ENCODE measurements at places on chromosomes 2 and 18.

GRCh38 chr2:165582409-165582808 lies 112.9 kb downstream of the CSRNP3 start:
- no peak for DNase-seq

GRCh38 chr2:237722616-237723015 lies 76.0 kb upstream of the RBM44 start:
- no peak for DNase-seq

GRCh38 chr18:44080054-44080453 lies 600.6 kb upstream of the SETBP1 start:
- DNase-seq = no peak

DNA sequence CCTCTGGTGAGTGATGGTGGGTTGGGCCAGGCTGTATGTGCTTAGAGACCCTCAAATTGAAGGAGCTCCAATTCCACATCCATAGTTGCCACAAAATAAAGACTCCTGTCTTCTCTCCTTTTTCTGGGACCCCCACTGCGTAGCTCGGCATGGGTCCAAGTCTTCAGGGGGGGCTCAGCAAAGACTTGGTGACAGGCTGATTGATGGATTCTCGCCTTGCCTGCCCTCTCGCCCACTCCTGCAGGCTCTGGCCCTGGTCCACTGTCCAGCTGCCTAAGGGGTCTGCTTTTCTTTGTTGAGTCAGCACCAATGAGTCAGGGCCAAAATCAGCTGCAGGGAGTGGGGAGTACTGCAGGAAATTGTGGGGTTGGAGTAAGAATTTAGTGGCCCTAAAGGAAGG lies 21.5 kb downstream of the RPL37A start:
- no peak for DNase-seq

GRCh38 chr18:51821610-51822009 lies 518.4 kb upstream of the DCC start:
- DNase-seq = no peak

DNA sequence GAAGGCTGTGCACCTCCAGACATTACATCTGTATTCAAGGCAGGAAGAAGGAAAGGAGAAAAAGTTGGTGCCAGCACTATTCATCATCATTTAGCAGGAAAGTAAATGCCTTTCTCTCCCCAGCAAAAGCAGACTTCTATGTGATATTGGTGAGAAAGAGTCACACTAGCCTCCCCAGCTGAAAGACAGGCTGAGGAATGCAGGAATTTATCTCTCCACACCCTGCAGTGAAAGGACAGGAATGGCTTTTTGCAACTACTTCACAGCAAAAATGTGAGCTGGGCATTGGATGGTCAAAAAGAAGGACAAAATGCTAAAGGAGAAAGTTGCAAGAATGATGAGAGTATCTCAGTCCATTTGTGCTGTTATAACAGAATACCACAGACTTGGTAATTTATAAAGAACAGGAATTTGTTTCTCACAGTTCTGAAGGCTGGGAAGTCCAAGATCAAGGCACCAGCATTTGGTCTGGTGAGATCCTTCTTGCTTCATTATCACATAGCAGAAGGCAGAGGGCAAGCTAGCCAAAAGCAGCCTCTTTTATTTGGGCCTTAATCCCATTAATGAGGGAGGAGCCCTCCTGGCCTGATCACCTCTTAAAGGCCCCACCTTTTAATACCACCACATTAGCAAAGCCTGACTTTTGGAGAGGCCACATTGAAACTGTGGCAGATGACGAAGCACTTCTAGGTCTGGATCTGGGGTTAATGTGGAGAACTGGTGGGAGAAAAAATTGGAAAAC lies 388.1 kb upstream of the SLC14A2 start:
- DNase-seq = no peak

- no peak for DNase-seq
Measured at GRCh38 chr18:67997496-67997895, 481.0 kb upstream of the DSEL start.

- no peak for DNase-seq
Measured at GRCh38 chr18:60417946-60418345, 45.4 kb upstream of the MC4R start.

GRCh38 chr2:232516551-232516950 lies 3.6 kb upstream of the PRSS56 start:
- no peak for DNase-seq

GRCh38 chr18:67599277-67599676 lies 82.8 kb upstream of the DSEL start:
- no peak for DNase-seq

DNA sequence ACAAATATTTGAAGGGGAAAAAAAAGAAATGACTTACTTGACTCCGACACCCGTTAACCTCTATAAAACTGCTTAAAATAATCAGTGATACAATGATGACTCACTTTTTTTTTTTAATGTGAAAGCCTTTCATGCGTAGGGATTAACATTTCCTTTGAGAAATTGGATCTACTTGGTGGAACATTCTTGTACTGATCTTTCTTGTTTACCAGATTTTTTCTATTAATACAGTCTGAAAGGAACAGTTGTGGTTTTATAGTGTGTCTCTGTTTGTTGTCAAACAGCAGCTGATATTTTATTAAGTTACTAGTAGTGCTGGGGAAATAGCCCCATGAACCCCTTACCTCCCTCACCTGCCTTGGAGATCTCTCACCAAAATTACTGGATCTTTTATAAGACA lies 40.2 kb upstream of the NEB start:
- DNase-seq = no peak

GRCh38 chr2:11466307-11467128 lies 557 bp upstream of the E2F6 start:
- no peak for DNase-seq

DNA sequence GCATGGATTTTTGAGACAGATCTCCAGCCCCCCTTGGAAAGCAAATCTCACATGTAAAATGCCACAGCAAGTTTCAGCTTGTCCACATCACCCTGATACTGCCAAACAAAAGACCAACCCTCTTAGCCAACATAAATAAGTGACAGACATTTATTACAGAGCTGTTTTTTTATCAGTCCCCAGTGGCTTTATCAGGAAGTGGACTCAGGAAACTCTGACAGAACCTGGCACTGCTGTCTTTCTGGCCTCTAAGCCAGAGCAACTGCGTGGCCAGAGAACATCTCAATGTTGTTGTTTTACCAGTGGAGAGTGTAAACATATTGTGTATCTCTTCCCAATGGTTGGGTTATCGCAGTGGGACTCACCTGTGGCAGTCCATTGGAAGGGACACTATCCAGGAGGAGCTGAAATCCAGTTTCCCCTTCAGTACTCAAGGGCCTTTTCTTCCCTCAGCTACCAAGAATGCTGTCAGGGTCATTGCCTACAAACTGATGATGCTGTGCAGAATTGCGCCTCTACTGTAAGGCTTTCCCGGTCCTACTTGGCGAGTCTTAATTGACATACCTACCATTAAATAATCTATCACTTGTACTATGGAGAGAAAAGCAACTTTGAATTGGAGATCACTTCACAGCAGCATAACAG lies 22.0 kb downstream of the SLC14A1 start:
- DNase-seq = no peak

DNA sequence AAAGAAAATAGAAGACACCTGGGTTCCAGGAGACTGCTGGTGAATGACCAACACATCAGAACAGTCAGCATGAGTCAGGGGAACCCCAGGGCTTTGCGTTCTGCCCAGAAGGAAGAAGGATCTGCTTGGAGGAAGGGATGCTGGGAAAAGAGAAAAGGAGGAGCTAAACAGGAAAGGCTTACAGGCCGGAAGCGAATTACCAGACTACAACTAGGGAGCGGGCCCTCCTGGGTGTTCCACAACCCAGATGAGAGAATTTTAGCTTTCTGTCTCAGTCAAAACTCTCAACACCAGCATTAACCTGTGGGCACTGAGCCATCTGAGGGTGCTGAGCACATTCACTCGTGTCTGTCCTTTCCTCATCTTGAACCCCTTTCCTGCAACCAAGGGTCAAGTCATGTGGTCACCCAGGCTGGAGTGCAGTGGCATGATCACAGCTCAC lies 19.2 kb downstream of the CDC42EP3 start:
- no peak for DNase-seq

DNA sequence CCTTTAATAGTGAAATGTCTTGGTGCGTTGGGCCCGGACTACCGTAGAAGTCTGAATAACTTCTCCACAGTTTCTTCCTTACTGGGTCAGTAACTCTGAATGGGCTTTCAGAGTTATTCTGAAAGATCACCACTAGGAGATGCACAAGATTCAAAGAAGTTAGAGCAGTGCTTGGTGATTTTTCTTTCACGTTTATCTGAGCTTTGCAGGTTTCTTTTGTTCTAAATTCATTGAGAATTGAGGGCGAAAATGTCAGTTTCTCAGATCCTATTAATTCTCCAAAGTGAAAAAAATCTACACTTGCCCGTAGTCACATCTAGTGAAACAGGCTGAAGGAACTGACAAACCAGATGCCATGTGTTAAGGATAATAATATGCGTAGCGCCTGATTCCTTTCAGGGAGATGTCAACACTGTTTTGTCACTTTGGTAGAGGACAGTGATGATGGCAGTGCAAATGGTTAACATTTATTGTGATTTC lies 70.1 kb downstream of the QPCT start:
- no peak for DNase-seq

DNA sequence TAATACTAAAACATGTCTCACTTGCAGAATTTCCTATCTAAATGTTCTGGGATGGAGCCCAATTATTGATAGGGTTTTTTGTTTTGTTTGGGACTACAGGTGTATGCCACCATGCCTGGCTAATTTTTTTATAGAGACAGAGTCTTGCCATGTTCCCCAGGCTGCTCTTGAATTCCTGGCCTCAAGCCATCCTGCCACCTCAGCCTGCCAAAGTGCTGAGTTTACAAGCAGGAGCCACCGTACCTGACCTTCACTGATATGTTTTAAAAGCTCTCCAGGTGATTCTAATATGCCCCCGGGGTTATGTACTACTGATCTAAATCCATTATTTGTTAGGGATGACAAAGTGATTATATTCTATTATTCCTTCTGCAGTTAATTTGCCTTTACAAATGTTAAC lies 2.2 kb downstream of the ELAC1 start:
- no peak for DNase-seq

GRCh38 chr2:144201868-144202468 lies 318.0 kb downstream of the ZEB2 start:
- no peak for DNase-seq

DNA sequence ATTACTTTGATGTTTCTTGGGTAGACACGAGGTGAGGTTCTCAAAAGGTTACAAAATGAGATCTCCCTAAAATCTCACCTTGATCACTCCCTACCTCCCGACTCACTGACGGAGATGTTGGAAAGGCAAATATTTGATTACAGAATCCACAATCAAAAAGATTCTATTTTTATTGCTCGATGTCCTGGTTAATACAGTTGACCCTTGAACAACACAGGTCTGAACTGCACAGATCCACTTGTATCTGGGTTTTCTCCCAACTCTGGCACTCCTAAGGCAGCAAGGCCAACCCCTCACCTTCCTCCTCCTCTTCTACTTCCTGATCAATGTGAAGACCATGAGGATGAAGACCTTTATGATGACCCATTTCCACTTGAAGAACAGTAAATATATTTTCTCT lies 125.3 kb downstream of the C2orf74 start:
- no peak for DNase-seq

DNA sequence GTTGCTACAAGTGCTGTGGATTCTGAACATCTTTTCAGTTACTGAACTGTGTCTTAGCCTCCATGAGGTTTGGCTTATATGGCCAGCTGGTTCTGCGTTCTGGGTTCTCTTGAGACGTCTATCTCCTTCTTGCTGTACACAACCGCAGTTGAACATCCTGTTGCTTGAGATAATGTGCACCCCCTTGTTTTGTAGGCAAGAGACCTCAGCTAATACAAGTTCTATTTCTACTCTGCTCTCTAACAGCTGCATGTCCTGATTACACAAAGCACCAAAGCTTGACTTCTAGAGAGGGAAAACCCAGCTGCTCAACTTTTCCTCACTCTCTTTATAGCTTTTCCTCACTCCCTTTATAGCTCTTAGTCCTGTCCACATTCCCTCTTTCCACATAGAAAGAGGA lies 176.0 kb downstream of the LTBP1 start:
- no peak for DNase-seq

DNA sequence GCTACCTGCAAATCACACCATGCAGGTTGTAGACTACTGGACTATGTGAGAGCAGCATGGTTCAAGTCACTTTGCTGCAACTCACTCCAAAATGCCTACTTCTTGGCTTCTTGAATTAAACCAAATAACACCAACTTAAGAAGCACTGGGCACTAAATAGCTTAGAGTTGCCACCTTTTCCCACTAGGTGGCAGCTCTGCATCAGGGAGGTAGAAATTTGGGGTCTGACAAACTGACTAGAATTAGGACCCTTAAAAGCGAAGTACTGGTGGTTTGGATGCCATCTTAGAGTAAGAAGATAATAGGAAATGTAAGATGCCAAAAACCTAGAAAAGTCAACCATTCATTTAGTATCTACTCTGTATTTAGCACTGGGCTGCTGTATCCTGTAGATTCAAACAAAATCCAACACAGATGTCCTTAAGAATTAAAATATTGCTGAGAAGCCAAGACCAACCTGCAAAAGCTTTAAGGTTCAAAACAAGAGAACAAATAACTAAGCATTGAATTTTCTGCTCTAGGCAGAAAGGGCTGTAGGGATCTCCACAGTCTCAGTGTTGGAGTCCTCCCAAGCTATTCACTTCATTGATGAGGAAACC lies 65.5 kb downstream of the CCBE1 start:
- no peak for DNase-seq

- no peak for DNase-seq
Measured at GRCh38 chr2:217939220-217939619, 63.6 kb downstream of the TNS1 start.

DNA sequence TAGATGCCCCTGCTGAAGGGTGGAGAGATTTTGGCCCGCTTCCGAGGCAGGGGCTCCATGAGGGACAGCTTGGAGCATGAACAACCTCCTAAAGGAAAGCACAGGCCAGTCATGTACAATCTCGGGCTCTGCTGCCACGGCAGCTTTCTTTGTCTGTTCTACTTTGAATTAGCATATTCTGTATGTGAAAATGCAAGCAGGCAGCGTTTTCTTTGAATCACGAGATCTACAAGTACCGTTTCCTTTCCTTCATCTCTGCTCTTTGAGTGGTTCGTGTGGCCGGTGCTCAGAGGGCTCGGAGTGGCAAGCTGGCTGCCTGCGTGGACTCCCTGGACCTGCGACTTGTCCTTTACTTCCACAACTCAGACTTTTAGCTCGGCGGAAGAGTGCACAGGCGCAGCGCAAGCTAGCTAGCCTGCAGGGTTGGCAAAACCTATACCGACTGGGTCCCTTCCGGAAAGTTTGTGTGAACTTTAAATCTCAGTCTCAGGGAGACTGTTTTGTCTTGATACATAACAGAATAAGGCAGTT lies 6.9 kb downstream of the TWIST2 start:
- no peak for DNase-seq

- DNase-seq = no peak
Measured at GRCh38 chr2:64538764-64539433, 14.8 kb downstream of the AFTPH start.

DNA sequence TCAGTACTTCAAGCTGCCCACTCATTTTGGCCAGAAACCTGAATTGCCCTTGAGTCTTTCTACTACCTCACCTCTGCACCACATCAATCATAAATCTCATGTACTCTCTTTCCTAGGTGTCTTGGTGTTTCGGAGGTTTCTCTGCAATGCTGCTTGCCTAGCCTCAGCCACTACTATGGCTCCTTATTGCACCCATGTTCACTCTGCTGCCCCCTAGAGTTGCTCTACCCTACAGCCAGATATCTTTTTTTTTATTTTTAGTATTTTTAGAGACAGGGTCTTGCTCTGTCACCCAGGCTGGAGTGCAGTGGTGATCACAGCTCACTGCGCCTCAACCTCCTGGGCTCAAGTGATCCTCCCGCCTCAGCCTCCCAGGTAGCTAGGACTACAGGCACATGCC lies 413.0 kb downstream of the PTPRM start:
- DNase-seq = no peak

- no peak for DNase-seq
Measured at GRCh38 chr2:241952816-241953215, 83.3 kb downstream of the RTP5 start.

- no peak for DNase-seq
Measured at GRCh38 chr2:96541398-96542152, 5.0 kb downstream of the ARID5A start.

All from activated T-helper 1 cell treated with anti-CD3 and anti-CD28 coated beads, Interleukin-2, amount 50 U/mL, for 16 hours (primary cell).